ENCODE measurements at places on chromosomes 13 and 19.

- DNase-seq = no peak
Measured at GRCh38 chr19:29890392-29890791, 51.6 kb upstream of the URI1 start.

GRCh38 chr19:5839065-5840017 lies at the start of gene FUT6:
Gene FUT6 (minus strand): TSS chr19:5839702. CDS start chr19:5832567, 7,135 bp downstream.
- no peak for DNase-seq

- DNase-seq = no peak
Measured at GRCh38 chr13:98542568-98543377, 34.1 kb downstream of the STK24 start.

GRCh38 chr19:47729799-47730520 lies 15.4 kb upstream of the NOP53 start:
- no peak for DNase-seq

DNA sequence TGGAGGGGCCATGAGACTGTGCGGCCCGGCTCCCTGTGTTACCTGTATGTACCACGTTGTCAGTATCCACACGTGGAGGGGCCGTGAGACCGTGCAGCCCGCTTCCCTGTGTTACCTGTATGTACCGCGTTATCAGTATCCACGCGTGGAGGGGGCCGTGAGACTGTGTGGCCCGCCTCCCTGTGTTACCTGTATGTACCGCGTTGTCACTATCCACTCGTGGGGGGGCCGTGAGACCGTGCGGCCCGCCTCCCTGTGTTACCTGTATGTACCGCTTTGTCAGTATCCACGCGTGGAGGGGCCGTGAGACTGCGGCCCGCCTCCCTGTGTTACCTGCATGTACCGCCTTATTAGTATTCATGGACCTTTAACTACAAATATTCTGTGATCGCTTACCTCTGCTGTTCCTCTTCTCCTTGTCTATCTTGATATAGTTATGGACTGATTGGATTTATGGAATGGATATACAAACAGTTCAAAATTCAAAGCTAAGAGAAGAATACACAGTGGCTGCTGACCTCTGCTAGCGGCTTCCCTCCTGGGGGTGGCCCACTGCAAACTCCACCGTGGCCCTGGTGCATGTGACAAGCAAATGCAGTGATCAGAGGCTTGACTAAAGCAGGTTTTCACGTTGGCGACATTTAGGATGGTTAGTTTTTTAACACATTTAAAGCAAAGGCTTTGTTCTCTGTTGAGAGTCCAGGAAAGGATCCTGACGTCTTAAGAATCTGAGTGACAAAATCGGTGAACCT lies 38.7 kb downstream of the ATP11A start:
- no peak for DNase-seq

- no peak for DNase-seq
Measured at GRCh38 chr13:102190930-102191329, 210.9 kb downstream of the FGF14 start.

GRCh38 chr19:1214862-1215731 lies 9.5 kb downstream of the STK11 start:
- no peak for DNase-seq

DNA sequence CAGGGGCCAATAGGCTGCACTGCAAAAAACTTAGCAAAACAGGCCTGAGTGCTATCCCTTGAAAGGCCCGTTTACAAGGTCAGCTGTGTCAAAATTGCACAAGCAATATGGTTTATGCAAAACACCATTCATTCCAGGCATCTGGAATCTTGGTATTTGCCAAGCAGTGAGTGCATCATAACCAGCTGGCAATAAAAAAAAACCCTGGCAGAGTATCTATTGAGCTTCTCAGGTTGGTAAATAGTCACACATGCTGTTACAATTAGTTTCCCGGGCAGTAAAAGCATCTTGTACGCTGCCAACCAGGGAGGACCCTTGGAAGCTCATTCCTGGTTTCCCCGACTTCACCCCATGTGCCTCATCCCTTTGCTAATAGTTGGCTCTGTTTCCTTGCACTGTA lies 21.3 kb downstream of the ZNF77 start:
- DNase-seq = no peak

DNA sequence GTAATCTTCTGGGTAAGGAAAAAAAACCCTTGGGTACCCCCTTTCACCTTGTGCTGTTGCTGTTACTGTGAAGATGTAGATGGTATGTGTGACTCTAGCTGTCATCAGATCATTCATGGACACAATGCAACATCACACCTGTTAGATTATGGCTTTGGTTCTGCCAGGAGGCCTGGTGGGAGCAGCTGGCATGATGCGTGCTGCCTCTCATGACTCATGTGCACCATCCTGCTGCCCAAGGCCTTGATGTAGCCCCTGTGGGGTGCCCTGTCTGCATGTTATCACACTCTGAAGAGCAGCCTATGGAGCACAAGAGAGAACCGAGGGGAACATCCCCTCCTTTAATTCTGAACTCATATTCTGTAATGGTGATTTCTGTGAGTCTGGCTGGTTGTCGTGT lies 57.7 kb upstream of the TEX29 start:
- DNase-seq = no peak

GRCh38 chr19:10936661-10937084 lies 8.1 kb downstream of the TIMM29 start:
- DNase-seq = no peak

- no peak for DNase-seq
Measured at GRCh38 chr19:5775668-5776309, 8.8 kb downstream of the PRR22 start.

DNA sequence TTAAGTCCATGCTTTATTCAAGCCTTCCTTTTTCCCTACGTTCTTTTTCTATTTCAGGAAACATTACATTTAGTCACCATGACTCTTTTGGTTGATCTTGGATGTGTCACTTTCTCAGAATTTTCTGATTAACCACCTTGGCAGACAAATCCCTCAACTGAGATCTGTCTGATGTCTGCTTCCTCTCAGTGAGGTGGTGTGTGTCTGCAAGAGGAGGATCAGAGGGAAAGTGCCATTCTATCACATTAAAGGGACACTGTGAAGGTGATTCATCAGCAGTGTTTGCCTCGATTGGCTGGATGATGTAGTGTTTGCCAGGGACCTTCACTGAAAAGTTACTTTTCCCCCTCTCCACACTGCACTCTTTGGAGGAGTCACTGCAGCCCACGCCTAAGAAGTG lies 3.0 kb upstream of the CCNP start:
- no peak for DNase-seq

DNA sequence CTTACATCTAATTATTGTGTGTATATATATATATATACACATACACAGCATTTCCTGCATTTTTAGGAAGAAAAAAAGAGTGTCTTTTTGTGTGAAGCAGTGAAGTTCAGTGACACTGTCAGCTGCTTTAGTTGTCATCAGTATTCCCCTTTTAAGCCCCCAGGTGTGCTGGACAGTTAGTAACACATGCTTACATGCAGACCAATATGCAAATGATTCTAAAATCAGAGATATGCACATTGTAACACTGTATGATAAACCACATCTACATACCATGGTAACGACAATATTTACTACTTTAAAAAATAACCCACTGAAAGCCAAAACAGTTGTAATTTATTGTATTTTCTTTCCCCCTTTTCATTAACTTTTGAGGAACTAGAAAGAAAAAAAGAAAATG lies 16.8 kb downstream of the LHFPL6 start:
- no peak for DNase-seq

GRCh38 chr13:36101157-36101556 lies 30.0 kb downstream of the DCLK1 start:
- no peak for DNase-seq

DNA sequence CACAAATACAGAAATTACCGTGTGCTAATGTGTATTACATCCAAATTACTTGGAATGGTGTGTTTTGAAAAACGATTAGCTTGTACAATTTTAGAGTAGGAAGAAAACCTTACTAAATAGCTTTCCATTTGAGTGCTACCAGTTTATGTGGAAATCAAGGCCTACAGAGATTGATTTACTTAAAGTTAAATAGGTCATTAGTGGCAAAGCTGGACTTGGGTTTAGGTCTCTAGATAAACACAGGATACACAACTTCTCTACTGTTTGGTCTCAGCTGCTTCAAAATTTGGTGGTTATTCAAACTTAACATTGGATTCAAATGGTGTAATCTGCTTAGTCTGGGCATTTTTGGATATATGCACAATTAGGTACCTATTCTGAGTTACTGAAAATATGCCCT lies 21.4 kb downstream of the PCCA start:
- DNase-seq = no peak

- no peak for DNase-seq
Measured at GRCh38 chr13:53220038-53220437, 191.4 kb downstream of the OLFM4 start.

- no peak for DNase-seq
Measured at GRCh38 chr13:33251131-33251661, 34.4 kb downstream of the STARD13 start.

DNA sequence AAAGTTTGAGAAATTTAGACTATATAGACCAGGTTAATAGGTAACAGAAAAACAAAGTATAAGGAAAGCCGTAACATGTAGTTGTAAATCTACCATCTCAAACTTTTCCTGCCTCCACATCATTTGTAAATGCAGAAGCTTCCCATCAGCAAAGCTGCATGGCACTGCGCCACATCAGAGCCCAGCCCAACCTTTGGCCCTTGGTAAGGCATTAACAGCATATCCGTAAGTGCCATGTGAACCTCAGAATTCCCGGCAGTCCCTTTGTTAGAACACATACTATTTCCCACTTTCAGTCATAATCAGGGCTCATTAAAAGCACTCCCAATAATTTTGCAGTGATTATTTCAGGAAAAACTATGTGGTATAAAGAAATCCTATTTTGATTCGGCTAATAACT lies 51.6 kb downstream of the MPHOSPH8 start:
- no peak for DNase-seq

GRCh38 chr19:3055741-3056416 lies 6.4 kb downstream of the TLE5 start:
- no peak for DNase-seq

DNA sequence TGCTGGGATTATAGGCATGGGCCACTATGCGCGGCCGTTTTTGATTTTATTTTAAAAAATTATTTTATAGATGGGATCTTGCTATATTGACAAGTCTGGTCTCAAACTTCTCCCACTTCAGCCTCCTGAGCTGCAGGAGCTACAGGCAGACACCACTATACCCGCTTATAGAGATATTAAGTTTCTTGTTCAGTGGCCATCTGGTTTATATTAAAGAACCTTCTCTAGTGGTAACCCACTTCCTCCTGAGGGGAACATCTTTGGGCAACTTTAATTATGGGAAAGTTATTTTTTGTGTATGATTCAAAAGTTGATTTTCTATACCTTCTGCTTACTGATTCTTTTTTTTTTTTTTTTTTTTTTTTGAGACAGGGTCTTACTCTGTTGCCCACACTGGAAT lies 172.7 kb downstream of the KLF5 start:
- no peak for DNase-seq

DNA sequence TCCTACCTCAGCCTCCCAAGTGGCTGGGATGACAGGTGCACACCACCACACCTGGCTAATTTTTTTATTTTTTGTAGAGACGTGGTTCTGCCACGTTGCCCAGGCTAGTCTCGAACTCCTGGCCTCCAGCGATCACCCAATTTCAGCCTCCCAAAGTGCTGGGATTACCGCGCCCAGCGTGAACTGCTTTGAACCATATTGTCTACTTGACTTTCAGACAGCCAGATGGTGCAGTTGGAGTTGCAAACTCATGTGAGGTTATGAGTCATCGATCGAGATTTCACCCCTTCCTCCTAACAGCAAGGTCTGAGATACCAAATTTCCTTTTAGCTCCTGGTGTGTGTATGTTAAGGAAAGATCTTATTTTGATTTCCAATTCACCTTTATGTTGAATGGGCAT lies 2.7 kb downstream of the SLC27A1 start:
- DNase-seq = no peak

DNA sequence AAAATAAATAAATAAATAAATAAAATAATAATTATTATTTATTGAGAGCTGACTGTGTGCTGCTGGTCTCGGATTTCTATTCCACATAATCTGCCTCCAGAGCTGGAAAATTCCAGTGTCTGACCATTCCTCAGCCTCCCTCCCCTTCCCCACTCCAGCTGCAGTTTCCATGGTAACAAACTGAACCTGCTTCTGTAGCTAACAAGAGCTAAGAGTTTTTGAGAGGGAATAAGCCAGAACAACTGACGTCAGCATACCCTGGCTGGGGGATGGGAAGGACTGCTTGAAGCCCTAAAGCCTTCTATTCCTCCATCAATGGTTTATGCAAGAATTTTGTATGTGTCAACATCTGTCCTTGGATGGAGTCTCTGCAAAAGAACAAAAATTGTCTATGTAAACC lies 26.0 kb upstream of the PEG3 start:
- no peak for DNase-seq

DNA sequence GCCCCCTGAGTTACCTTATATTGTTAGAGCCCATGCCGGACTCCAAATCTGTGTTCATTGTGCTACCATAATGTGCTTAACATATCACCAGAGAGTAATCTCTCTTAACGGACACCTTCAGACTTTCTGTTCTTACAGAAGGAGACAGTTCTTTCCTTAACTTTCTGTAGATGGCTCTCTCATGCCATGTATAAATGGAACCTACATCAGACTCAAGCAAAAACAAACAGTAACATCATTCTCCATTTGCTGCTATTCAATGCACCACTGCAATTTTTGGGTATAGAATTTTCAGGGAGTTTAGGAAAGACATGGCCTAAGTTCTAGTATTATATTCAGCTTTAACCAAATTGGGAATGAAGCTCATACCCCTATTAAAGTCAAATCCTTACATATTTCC lies 12.6 kb upstream of the UGGT2 start:
- no peak for DNase-seq

GRCh38 chr19:13640611-13641010 lies 123.7 kb upstream of the MRI1 start:
- no peak for DNase-seq

DNA sequence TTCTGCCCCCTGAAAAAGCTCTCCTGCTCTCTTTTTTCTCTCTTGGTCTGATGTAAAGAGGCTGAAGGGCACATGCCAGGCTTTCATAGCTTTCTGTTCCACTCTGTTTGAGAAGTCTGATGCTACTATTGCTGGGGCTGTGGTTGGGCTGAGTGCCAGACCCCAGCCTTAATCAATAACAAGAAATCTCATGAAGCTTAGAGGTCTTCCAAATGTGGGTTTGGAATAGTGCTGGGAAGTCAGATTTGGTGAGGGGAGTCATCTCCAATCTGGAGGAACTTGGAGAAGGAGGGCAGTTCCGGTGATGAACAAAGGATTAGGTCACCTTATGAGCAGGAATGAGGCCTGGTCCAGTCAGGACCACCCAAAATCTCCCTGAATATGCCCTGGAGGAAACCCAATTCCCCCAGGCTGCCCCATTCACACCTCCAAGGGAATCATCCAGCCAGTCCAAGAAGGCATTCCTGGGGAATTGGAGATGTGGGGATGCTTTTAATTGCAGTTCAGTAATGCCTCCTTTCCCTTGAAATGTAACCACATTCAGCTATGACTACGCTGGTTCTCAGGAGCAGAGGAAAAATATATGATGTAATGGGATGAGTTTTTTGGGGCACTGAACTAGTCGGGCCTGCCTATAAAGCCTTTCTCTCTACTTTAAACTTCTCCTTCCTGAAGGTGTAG lies 102.0 kb downstream of the STARD13 start:
- DNase-seq = no peak
